Stimulated activated CD8-positive, alpha-beta memory T cell treated with anti-CD3 and anti-CD28 coated beads, Interleukin-15, amount 100 ng/mL, for 24 hours (primary cell): ENCODE measurements at places on chromosomes 4 and X.

DNA sequence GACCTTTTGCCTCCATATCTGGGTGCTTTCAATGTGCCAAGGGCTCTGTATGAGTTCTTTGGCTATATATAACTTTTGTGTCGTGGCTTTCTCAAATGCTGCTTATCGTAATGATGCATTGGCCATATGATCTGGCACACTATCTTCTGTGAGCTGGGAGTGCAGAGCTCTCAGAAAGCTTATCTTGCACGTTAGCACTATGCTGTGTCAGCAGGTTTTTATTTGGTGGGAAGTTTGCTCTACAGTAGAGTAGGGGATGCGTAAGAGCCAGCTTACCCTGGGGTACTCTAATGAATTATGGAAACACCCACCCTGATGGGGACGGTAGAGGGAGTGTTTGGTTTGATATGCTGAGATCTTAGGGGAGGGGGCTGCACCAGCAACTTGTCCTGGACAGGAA, 119.6 kb downstream of the FAAH2 start:
- no peak for DNase-seq

DNA sequence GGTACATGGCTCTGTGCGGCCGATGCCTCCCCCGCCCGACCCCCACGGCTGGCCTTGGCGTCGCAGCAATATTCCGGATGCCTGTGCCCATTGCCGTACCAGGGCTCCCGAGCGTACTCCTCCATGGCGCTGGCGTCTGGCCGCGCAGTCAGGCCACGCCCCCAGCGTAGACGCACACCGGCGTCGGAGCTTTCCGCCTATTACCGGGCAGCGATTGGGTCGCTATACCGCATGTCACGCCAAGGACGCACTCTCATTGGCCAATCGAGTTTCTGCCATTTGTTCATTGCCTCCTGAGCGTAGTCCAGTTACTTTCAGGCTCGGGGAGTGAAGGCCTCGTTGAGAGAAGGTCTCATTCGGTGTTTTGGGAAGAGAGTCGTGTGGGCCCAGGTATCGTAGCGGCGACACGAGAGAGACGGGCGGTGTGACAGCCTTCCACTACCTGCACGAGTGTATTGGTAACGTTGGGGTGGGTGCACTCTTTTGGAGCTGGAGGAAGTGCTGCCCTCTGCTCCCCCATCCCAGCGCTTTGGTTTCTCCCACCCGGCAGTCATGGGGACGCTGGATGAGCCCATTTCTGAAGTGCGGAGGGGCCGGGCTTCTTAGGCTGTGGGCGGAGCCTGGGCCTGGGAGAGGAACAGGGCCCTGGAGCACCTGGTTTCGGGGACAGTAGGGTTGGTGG, at the start of the genes PQBP1 and TIMM17B:
PQBP1 (plus strand) TSS at position 306 of the 682 bp plus-strand sequence. CDS start 580 bp downstream, outside the sequence.
TIMM17B (minus strand) TSS at position 144 of the 682 bp plus-strand sequence; CDS start at position 125, 19 bp downstream.
- peak; percentile 53 for DNase-seq

DNA sequence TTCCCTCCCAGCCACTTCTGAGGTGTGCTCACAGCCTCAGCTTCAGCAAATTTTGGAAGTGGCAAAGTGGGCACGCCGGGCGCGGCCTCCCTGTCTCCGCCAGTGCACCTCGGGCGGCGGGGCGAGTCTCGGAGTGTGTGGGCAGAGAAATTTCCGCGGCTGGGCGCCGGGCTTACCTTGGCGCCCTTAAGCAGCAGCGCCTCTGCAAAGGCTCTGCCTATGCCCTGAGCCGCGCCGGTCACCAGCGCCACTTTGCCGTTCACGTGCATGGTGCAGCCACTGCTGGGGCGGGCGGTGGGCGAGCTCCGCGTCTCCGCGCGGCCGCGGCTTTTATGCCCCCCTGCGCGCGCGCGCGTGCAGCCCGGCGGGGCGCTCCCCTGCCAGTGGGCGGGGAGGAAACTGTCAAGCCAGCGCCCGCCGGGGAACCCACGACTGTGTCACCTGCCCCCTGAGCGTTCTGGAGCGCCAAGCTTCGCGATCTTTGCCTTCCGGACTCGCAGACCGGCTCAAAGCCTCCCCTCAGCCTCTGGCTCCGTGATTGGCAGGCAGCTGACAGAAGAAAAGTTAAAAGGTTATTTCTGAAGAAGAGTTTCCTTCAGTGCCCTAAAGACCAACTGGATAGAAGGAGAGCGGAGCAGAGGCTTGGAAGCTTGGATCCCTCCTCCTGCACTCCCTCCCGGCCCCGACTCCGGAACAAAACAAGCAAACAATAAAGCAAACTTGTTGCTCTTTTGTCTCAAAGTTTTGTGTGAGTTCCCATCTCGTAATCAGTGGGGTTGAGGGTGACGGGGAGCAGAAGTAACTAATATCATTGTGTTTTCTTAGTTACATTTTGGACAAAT, at the start of gene HPGD:
HPGD (minus strand) TSS at position 306 of the 842 bp plus-strand sequence; CDS start at position 269, 37 bp downstream.
- peak; percentile 12 for DNase-seq

DNA sequence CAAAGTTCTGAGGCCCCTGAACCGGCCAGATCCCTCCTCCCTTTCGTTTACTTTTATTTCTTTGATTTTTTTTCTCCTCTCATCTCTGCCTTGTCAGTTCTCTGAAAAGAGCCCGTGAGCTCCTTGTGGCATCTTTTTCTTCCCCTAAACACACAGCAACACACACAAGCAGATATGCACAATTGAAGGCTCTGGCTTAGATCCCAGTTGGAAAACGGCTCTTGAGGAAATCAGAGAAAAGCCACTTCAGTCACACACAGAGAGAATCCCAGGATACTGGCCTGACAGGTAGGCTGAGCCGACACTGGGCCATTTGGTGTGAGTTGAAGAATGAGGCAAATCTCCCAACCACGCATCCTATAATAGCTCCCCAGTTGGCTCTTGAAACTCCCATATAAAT, 12.9 kb downstream of the DIPK2B start:
- no peak for DNase-seq
